Adrenal gland (tissue), 19 donors: ENCODE measurements at places on chromosomes 5 and 9. TPM values are rescaled to one million over a fixed set of nuclear protein-coding genes. Genes with fewer than 3 reads are reported as not detected.

- no peaks in the 10 kb centered on the region for H3K4me1 ChIP-seq
- no peak overlapping the region for H3K27ac ChIP-seq
- H3K36me3 ChIP-seq = no peaks in the 10 kb centered on the region
- no peaks in the 10 kb centered on the region for H3K27me3 ChIP-seq
- no peak overlapping the region for H3K4me3 ChIP-seq
Measured at GRCh38 chr5:145162626-145163025, 672.5 kb downstream of the PRELID2 start.

GRCh38 chr5:89346573-89346972, 463.6 kb upstream of the MEF2C start:
- no peaks in the 10 kb centered on the region for H3K27me3 ChIP-seq
- no peak for DNase-seq
- no peaks in the 10 kb centered on the region for H3K4me1 ChIP-seq
- H3K36me3 ChIP-seq = no peaks in the 10 kb centered on the region
- no peak overlapping the region for H3K27ac ChIP-seq

- no peaks in the 10 kb centered on the region for H3K36me3 ChIP-seq
- no peak for DNase-seq
- H3K27ac ChIP-seq = no peak overlapping the region
- H3K4me3 ChIP-seq = no peak overlapping the region
Measured at GRCh38 chr5:181164076-181164952, 16.9 kb downstream of the OR2V2 start.

SLC6A7 gene
- polyA plus RNA-seq = not detected

GRCh38 chr5:179385914-179386313, 40.7 kb upstream of the ADAMTS2 start:
- H3K27me3 ChIP-seq = no peaks in the 10 kb centered on the region
- no peak for DNase-seq
- H3K27ac ChIP-seq = no peak overlapping the region
- no peak overlapping the region for H3K4me3 ChIP-seq

GRCh38 chr5:175697846-175698245, 40.0 kb downstream of the HRH2 start:
- no peak overlapping the region for H3K4me3 ChIP-seq
- H3K27ac ChIP-seq = no peak overlapping the region
- H3K36me3 ChIP-seq = no peaks in the 10 kb centered on the region
- H3K4me1 ChIP-seq = no peaks in the 10 kb centered on the region
- H3K27me3 ChIP-seq = no peaks in the 10 kb centered on the region
